Upper lobe of right lung (tissue), 1 donor: ENCODE measurements at places on chromosomes 1 and 21.

DNA sequence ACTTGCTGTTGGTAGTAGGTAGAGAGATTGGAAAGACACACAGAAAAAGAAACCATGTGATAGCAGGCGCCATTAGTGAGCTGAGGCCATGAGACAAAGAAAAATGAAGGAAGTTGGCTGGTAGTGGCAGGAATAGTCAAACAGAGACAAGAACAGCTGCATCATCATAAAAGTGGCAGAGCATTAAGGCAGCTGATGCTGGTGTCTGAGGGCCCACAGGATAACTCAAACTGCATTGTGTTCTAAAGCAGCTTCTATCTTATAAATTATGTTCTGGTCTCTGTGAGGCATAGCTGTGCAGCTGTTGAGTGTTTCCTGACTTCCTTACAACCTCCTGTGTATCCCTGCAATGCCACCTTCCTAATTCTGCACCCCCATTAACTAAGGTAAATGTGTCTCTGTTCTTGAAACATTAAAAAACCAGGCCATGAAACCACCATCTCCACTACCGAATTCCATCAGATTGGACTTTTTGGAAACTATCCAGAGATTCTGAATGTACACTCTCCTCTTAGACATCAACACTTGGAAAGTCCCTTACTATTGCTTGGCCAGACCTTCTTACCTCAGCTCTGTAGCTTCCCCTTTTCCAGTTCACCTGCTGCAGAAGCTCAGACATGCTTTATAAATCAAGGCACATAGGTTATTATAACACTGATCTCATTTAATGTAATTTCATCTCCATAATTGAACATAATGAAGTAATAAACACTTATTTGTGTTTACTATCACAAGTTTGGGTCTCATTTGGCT, 23.4 kb upstream of the ARHGAP29 start:
- DNase-seq: no peak

DNA sequence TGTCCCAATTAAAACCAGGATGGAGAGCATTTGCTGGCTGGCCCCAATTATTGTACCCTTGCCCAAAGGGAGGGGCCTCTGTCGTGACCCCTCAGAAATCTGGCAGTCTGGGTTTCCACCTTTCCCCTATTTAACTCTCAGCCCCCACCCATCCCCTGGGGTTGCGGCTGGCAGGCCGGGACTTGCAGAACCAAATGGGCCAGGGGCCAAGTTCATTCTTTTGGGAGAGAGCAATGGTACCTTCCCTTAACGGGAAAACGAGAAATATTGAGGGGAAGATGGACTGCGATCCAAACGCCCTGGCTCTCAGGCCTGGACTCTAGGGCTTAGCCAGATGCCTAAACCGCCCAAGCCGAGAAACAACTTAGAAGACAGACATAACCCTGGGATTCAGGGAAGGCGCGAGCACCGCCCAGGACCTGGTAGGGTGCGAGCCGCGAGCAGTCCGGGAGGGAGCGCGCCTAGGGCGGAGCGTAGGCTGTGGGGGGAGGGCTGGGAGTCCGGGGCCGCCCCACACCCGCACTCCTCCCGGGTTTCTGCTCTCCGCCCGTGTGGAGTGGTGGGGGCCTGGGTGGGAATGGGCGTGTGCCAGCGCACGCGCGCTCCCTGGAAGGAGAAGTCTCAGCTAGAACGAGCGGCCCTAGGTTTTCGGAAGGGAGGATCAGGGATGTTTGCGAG, at the start of gene SLC27A3:
SLC27A3 (plus strand) TSS at position 628 of the 678 bp plus-strand sequence. CDS start 91 bp downstream, outside the sequence.
- DNase-seq: peak; percentile 93

DNA sequence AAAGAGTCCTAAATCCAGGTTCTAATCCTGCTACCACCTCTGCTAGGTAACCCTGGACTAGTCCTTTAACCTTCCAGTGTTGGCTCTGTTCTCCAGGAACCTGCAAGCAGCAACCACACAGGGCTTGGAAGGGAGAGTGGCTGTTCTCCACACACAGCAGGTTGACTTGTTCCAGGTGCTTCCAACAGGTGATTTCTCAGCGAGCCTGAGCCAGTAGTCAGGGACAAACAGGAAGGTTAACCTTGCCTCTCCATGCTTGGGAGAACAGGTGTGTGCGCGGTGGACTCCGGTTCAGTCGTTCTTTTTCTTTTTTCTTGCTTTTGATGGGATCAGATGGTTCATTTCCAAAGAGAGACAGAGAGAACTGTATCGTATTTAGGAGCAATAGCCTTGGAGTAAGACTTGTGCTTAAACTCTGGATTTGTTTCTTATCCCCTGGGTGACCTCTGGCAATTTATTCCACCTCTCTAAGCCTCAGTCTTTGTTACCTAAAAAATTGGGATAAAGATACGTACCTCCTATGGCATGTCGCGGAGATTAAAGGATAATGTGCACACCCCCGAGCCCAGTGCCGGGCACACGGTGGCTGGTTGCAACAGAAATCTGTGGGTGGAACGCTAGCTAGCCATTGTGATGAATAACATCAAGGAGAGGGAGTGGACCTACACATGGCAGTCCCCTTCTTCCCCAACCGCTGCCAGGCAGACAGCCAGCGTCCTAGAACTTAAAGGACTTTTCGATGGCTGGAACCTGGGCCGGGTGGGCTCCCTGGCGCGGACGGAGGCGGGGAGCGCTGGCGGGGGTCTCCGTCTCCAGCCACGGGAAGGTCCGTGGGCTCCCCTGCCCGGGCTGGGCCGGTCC, 583 bp upstream of the CACHD1 start:
- no peak for DNase-seq

DNA sequence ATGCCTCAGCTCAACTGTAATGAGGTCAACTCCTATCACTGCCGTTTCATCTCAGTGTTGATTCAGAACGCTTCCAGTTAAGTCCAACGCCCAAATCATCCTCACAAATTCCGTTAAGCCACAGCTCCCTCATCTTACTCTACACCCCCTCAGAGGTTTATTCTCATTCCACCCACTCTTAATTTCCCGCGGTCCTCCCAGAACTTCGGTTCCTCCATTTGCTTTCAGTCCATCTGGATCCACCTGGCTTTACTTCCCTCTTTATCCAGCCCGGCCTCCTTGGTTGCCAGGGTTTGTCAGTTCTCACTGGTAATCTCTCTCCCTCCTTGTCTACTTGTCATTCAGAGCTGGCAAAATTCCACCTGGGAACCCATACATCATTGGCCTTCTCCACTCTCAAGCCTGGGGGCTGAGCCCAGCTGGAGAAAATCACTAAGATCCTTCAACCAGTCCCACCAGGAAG, 51.3 kb upstream of the RUNX1 start:
- no peak for DNase-seq

DNA sequence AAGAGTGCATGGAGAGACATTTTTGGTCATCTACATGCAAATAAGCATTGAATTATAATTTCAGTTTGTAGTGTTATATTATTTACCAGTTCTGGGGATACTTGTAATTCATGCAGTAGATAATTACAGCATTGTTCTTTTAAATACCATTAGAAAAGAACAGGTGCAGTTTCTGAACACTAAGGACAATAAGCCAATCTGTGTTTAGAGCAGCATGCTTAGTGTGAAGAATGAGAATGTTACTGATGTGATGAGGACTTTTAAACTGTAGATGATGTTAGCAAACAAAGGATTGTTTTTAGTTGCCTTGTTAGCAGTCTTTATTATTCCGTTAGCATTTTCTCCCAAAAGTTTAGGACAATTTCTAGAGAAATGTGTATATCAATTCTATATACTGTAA, 348.3 kb downstream of the BRINP3 start:
- DNase-seq: no peak

DNA sequence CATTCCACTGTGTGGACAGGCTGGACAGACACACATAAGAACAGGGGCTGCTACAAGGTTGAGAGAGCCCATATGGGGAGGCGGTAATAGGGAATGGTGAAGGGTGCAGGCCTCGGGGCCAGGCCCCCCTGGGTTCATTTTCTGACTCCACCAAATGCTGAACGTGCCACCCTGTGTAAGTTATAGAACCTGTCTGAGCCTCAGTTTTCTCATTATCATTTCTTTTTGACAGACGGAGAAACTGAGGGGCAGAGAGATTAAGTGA, 569.5 kb downstream of the PTPRU start:
- DNase-seq: no peak

- no peak for DNase-seq
Measured at GRCh38 chr1:171484760-171485374, 463 bp upstream of the PRRC2C start.

- DNase-seq: no peak
Measured at GRCh38 chr1:36211841-36212240, 12.4 kb upstream of the THRAP3 start.

- DNase-seq: no peak
Measured at GRCh38 chr1:156711011-156711817, 5.8 kb upstream of the CRABP2 start.

- no peak for DNase-seq
Measured at GRCh38 chr1:235675152-235675890, 25.7 kb upstream of the GNG4 start.

DNA sequence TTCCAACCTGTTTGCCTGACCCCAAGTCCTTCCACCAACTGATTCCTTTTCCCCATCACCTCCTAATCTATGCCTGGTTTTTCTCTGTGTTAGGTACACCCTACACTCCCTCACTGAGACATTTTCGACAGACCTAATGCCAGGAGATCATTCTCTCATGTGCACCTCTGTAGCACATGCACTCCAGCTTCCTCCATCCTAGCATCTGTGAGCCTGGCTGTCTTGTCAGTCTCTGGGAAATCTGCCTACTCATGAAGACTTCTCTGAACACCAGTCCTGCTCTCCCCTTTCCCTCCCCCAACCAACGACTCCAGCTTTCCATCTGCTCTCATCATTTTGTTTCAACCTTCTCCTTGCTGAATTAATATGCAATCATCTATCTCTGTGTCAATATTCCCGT, 987 bp downstream of the MED8 start:
- DNase-seq: no peak

DNA sequence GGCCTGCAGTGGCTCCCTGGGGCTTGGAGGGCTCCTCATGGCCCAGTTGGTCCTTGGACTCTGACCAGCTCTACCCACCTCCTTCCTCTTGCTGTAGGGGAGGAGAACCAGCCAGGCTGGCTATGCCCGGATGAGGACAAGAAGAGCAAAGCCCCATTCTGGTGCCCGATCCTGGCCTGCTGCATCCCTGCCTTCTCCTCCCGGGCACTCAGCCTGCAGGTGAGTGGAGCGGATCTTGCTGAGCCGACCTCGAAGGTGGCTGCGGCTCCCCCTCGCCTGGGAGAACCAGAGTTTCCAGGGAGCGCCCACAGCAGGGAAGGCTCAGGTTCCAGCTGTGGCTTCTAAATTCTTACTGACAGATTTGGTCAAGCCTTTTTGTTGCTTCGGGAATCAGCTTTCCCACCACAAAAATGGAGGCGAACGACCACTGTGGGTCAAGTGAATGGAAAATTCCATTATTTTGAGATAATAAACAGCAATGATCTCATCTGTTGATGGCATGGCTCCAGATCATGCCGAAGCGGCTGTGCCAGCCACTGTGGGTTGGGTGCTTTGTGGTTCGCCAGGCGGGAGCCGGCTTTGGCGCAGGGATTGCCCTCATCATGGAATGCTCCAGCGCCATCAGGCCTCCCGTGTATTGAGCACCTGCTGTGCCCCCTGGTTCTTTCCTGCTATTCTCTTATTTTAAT, 106.5 kb upstream of the ACTL8 start:
- DNase-seq: no peak

- DNase-seq: peak; percentile 57
Measured at GRCh38 chr1:9270290-9270883, 22.3 kb upstream of the SPSB1 start.

DNA sequence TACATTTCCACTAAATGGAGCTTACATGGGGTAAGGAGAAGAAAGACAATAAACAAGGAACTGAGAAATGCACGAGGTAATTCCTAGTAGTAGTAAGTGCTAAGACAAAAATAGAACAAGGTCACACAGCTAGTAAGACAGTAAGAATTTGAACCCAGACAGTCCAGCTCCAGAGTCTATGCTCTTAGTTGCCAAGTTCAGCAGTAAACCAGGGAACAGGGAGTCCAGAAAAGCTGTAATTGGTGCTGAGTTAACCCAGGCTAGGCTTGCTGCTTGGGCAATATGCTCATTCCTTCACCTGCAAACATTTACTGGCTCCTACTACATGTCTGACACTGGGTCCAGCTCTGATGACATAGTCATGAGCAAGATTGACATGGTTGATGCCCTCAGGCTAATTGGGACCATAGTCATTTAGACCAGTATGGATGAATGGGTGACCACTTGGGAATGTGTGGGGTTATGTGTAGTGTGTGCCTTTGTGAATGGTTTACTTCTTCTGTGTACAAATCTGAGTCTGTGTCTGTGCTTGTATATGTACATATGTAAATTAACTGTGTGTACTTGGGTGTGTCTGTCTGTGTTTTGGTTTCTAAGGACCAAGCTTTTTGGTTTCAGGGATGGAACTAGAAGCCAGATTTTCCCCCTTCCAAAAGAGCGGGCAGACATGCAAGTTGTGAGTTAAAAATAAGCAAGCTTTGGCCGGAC, 2.0 kb downstream of the GPX7 start:
- no peak for DNase-seq

GRCh38 chr21:44845418-44846223, 27.8 kb upstream of the SUMO3 start:
- peak; percentile 84 for DNase-seq

DNA sequence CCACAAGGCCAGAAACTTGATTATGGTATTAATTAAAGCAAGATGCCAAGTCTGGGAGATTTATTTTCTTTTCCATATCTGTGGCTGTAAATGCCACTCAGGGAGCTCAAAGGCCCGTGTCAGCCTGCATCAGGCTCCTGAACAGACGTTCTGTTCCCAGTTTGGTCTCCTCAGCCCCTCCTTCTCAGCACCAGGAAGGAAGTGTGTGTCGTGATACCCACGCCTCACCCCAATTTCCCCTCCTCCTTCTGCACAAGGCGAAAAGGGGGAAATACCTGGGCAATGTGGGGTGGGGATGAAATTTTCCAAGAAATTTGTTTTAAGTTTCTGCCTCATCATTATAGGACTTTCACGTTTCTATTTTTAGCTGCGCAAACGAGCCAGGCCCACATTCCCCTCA, 112.0 kb downstream of the SYF2 start:
- no peak for DNase-seq

- peak; percentile 23 for DNase-seq
Measured at GRCh38 chr1:226571893-226572292, 23.3 kb downstream of the STUM start.

DNA sequence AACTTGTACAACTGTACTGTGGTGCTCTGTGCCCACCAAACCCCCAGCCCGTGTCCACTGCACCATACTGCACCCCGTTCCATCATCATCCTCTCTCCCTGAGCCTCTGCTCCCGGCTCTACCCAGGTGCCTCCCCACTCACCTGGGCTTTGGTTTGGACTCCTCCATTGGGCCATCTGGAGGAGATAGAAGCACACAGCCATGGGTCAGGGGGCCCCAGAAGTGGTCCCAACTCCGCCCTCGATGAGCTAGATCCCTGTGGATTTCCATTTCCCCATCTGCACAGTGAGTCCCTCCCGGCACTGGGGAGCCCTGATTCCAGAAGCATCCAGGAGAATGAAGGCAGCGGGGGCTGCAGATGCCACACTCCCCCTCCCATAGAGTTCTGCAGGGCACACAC, 10.8 kb downstream of the TNNT2 start:
- DNase-seq: no peak

DNA sequence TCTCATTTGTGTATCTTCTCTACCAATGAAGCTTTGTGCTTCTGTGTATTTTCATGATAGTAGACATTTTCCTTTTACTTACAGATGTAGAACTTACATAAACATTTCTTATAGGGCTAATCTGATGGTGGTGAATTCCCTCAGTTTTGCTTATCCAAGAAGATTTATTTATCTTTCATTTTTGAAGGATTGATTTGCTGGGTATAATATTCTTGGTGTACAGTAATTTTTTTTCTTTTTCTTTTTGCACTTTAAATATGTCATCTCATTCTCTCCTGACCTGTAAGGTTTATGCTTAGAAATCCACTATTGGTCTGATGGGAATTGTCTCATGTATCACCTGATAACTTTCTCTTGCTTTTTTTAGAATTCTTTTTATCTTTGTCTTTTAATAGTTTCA, 127.6 kb upstream of the KCTD3 start:
- DNase-seq: no peak
